Stimulated activated naive CD8-positive, alpha-beta T cell treated with anti-CD3 and anti-CD28 coated beads, Interleukin-15, Interleukin-2, amounts not matched to agents 100 U/mL and 50 U/mL, for 24 hours (primary cell): ENCODE measurements at places on chromosomes 12 and 14.

DNA sequence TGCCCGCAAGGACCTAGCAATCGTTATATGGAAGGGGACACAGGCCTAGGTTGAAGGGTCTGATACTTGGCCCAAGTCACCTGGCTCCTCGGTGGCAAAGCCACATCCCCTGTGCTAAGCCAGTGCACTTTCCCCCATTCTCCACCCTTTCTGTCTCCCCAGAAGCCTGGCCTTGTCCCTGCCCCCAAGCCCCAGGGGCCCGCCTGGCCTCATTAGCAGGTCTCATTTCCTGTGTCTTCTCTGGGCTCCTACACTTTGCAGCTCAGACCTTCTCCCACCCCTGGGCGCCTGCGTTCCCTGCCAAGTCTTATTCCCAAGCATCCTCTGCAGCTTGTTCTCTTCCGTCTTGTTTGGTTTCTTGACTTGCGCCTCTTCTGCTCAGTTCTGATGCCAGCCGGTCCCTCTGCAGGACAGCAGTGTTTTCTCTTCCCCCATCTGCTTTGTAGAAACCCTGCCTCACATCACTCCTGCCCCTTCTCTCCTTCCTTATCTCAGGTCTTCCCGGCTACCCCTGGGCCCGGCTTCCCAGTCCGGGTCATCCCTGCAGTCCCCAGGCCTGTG is 66.7 kb downstream of the SLC24A4 start:
- DNase-seq = no peak

- no peak for DNase-seq
Observed at GRCh38 chr12:90659060-90659459, 295.9 kb downstream of the CCER1 start.

- DNase-seq = no peak
Observed at GRCh38 chr12:1834186-1834925, 14.0 kb downstream of the LRTM2 start.

GRCh38 chr12:80173083-80173864 is 73.9 kb downstream of the OTOGL start:
- no peak for DNase-seq

DNA sequence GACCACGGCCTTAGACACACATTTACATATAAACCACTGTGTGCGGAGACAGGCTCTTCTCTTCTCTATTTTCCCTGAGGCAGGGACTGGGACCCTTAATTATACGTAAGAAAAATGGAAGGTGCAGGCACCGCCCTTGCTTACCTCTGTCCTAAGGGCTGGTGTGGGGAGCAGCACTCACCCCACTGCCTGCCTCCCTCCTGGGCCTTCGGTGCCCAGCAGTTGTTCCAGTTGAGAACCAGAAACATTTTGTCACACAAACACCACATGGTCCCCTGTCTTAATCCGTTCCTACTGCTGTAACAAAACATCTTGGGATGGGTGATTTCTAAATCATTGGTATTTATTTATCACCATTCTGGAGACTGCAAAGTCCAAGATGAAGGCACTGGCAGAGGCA is 192.7 kb upstream of the DIO3 start:
- no peak for DNase-seq

DNA sequence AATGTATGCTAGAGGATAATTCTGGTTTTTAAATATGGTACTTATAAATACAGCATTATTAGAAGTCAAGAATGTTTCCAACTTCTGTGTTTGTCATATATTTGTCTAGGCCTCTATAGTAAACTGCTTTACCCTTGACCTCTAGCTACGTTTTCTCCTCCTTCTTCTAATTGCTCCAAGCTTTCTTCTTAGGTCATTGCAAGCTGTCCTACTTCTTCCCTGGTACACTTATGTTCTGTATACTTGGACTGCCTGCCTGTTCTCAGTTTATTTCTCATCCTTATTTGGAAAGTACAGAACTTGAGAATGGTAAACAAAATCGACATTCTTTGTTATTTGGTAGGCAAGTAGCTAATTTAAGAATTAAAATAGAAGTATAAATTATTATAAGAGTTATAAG is 23.9 kb upstream of the ATP2B1 start:
- DNase-seq = no peak

DNA sequence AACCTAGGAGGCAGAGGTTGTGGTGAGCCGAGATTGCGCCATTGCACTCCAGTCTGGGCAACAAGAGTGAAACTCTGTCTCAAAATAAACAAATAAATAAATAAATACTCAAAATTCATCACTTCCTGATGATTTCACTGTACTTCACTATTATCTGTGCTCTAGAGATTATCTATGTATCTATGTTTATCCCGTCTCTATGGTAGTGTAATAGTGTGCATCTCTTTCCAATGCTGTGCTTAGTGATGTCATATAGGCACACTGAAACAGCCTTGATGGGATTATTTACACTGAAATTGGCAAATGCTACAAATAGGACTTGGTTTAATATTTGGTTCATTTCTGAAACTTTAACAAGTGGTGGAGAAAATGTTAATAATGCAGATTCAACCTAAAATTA is 6.5 kb downstream of the CAPS2 start:
- DNase-seq = no peak

DNA sequence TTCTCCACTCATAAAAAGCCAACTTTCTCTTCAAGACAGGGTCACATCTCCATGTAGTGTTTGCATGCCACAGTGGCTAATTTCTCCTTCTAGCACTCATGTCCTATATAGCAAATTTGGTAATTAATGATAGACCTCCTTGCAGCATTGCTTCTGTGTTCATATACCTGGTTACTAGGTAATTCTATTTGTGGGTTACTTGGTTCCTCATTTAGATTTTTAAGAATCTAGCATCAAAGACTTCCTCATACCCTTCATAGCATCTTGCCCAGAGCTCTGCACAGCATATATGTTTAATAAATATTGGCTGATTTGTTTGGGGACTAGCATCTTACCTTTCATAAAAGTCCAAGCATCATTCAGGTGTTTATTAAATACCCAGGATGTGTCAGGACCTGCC is 152.1 kb downstream of the DUSP6 start:
- DNase-seq = no peak

GRCh38 chr14:72638021-72638420 is 255.9 kb downstream of the DPF3 start:
- no peak for DNase-seq

DNA sequence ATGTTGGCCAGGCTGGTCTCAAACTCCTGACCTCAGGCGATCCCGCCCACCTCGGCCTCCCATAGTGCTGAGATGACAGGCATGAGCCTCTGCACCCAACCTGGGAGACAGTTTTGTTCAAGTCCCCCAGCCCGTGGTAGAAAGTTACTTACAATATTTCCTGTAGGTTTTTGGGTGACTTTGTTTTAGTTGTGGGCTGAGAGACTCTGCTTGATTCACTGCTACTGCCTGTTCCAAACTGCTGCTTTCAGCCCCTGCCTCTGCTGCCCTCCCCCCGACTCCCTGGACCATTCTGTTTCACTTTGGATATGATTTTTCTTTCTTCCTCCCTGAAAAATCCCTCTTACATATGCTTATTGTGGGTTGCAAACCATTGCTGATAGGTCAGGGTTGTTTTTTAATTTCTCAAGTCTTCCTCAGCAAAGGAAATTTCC is 13.4 kb upstream of the PCNX1 start:
- no peak for DNase-seq

- no peak for DNase-seq
Observed at GRCh38 chr14:95234426-95234825, 77.1 kb upstream of the DICER1 start.

DNA sequence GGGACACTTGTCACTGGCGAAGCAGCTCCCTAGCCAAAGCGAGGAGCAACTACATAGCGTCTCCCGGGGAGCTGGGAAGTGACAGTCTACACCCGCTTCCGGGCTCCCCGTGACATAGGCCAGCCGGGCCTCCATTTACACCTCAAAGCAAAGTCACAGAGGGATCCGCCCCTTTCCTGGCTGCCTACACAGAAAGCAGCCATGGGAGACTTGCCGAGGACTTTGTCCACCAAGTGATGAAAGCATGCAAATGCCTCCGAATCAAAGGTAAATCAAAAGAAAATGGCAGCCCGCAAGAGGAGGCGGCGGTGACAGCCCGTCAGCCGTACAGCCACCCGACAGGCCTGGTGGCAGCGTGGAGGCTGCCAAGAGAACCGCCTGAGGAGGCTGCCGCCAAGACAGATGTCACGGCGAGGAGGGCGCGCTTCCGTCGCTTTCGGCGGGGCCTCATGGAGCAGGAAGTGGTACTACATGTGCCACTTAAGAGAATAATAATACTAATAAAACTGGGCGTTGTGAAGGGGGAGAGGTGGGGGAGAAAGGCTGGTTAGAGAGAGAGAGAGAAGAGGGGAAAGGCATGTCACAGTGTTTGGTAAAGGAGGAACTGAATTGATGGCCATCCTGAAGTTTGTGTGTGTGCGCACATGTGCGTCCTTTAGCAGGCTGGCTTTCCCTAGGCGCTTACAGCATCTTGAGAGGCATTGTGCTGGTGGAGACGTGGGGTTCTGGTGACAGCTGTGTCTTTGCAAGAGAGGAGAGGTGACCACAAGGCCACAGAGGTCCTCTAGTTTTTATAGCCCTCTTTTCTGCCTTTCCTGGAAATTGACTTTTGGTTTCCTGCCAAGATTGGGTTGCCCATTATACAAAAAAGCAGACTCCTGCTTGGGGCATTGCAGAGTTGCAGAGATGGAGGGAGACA is 661.7 kb downstream of the VRK1 start:
- peak; percentile 76 for DNase-seq

- no peak for DNase-seq
Observed at GRCh38 chr12:26896913-26897312, 40.9 kb downstream of the INTS13 start.

GRCh38 chr12:47801170-47801903 is 18.4 kb downstream of the HDAC7 start:
- DNase-seq = no peak

- DNase-seq = no peak
Observed at GRCh38 chr14:96514694-96515093, 12.5 kb downstream of the PAPOLA start.

DNA sequence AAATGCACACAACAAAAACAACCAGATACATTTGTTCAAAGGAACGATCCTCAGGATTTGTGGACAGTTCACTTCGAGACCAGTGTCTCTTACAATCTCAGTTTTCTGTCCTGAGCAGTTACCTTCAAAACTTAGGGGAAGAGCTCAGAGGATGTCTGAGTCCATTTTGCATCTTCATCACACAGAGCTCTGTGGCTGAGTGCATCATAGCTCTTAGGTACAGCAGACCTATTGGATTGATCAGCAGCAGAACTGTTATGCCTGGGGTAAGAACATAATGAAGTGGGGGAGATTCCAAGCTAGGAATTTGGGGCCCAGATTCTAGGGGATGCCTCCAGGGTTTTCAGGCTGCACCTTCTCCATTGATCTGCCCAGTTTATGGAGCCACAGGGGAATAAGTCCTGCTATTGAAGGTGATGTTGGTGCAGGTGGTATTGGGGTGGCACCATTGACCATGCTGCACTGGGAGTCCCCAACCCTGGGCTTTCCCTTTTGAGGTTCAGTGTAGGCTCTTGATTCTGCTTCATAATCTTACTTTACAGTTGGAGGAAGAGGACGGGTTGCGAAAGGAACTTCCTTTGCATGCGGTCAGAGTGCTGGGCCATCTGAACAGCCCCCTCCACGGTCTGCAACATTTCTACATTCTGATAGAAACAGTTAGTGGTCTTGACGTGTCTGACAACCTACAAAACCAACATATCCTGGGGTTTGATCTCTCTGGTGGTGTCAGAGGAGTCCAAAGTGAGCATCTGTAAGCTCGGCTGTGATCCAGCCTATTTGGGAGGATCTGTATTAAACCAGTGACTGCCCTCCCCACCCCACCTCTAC is 112.8 kb downstream of the CHST11 start:
- peak; percentile 53 for DNase-seq

DNA sequence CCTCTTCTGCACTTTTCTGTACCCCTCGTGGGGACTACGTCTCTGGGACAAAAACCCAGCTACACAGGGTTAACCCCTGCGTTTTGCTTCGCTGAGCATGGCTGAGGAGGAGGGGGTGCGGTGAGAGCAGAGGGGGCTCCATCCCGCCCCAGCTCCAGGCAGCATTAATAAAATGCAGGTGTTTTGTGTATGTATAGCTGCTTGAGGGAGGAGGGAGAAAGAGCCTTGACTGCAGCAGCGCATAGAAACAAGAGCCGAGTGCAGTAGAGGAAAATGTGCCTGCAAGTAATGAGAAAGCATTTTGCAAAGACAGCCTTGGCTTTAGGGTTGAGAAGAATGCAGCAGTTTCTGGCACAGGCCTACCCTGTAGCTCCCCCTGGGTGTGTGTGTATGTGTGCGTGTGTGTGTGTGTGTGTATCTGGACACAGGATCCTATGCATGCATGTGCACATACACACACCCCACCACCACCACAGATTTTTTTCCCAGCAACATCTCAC is 103.9 kb downstream of the ZFP36L1 start:
- DNase-seq = no peak

DNA sequence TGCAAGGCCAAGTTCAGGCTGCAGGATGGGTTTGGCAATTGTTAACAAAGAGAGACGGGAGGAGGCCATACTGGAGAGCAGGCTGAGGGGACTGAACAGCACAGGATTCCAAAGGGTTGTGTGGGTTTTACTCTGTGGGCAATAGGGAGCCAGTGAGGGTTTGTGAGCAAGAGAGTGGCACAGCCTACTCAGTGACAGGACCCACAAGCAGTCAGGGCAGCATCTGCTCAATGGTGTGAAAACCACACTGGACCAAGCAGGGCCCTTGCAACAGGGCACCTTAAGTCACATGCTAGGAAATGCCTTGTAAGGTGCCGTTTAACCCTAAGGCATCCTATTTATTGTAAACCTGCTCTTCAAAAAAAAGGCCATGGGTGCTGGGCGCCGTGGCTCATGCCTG is 22.0 kb downstream of the SYNE3 start:
- DNase-seq = no peak

GRCh38 chr12:96400631-96401075 is 414 bp upstream of the CDK17 start:
- DNase-seq = no peak

DNA sequence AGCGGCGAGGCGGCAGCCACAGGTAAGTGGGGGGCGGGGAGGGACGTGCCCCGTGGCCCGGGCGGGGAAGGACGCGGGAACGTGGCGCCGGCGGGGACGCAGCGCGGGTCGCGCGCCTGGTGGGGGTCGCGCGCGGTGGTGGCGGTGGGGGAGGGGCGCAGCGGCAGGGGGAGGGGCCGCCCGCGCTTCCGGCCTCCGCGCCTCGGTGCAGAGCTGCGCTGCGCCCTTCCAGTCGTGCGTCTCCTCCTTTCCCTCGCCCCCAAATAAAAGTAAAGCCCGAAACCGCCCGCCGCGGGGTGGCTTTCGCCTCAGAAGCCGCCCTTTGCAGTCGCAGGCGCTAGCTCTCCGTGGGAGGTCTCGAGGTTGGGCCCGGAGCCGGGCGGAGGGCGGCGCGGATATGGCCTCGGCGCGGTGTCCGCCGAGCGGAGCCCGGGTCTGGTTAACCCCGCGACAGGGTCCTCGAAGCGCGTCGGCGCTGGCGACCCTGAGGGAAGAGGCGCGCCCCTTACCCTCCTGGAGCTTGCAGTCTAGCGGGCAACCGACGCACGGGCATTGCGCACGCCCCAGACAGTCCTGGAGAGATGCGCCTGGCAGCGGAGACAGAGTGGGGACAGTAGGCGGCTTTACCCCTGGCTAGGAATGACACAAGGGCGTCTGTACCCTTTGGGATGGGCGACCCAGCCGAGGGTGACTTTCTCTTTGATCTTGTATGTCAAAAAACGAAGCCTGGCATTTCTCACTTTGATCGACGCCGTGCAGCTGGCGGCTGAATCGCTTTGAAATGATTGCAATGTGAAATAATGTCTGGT is 589 bp downstream of the ATF1 start:
- peak; percentile 83 for DNase-seq

- no peak for DNase-seq
Observed at GRCh38 chr12:90995010-90995409, 9.8 kb downstream of the EPYC start.
